ENCODE measurements at places on chromosomes 2 and 18.
A peak's percentile ranks its signal among the peaks of the same experiment; 100 is the strongest.

DNA sequence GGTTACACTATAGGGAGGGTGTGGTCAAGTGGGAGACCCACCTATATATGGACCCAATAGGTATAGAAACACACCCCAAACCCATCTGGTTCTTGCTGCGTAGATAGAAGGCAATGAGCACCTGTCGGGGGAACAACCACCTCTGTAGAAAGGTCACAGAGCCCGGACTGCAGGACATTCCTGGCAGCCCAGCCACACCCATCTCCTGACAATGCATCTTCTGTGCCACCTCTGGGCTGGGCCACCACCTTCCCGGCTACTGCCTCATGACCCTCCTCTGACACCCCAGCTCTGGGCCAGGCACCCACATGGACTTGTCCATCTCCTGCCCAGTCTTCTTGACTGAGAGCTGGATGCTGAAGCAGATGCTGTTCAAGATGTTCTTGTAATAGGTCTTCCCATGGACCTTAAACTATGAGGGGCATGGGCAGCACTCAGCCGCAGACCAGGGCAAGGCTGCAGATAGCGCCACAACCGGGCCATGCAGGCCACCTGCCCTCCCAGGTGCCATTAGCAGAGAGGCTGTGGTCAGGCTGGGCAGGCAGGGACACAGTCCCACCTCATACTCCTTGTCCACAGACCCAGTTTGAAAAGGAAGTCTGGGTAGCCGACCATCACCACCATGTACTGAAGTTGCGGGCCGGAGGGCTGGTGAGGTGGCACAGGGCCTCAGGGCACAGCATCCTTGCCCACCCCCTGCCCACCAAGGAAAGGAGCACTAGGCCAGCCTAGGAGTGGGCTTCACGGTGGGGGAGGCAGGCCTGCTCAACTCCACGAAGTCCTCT is 9.3 kb downstream of the ALPG start:
- no peak for DNase-seq

DNA sequence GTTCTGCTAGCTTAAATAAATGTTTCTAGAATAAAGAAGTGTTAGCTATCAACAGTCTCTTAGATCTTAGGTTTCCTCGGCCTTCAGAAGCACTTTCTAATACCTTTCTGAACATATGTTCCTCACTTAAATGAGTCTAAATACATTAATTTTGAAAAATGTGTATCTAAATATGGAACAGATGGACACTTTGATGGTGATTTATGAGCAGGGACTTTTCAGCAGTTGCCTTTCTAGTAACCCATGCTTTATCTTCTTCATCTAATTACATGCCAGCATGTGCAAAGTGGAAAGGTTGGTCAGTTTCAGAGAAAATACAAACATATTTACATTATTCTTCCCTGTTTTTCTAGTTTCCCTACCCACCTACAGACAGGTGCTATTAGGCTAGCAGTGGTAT is 797.0 kb upstream of the CHAC2 start:
- DNase-seq = no peak

- DNase-seq = peak; percentile 66
Observed at GRCh38 chr2:241271706-241272302, 43.7 kb downstream of the HDLBP start.

DNA sequence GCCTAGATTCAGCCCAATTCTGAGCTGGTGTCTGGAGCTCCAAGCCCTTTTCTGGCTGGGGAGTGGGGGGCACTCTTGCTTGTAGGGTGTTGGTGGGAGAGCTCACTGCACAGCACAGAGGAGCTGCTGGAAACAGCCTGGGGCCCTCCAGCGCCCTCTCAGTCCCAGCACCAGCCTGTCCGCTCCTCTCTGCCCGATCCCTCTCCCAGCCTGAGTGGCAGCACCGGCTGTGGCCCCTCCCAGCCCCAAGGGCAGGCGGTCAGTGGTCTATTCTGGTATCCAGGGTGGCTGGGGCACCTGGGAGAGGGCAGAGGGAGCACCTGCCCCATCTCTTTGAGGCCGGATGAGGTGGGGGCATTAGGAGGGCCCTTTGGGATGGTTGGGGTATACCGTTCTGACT is 13.2 kb upstream of the DES start:
- DNase-seq = no peak

DNA sequence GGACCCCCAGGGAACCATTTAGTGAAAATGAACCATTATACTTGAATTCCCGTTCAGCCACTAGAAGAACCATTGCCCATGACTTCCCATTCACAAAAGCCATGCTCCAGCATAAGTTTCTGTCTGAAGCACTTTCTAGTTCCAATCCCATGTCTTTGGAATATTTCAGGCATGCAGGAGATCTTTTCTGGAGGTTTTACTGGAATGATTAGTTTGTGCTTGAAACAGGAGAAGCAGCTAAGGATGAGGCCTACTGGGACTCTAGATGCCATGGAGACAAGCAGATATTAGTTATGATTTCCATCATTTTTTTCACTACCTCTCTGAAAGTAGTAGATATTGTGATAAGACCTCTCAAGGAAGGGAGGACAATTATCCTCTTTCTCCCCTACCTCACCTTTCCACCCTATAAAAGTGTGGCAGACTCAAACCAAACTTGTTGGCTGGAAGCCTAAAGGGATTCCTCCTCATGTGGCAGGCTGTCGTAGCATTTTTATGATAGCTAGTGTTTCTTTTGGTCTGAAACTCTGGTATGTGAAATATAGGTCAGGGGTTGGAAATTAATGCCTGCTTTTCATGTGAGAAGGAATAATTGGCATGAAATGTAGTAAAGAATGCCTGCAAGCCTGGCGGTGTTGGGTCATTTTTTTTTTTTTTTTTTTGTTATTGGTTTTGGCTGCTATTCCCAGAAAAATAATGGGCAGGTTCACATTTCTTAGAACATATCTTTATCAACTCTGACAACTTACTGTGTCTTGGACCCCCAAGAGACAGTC is 29.3 kb upstream of the MMADHC start:
- DNase-seq = no peak

- no peak for DNase-seq
Observed at GRCh38 chr2:136232456-136233172, 114.7 kb upstream of the CXCR4 start.

GRCh38 chr2:197108758-197109157 is 182.3 kb upstream of the PGAP1 start:
- DNase-seq = no peak

DNA sequence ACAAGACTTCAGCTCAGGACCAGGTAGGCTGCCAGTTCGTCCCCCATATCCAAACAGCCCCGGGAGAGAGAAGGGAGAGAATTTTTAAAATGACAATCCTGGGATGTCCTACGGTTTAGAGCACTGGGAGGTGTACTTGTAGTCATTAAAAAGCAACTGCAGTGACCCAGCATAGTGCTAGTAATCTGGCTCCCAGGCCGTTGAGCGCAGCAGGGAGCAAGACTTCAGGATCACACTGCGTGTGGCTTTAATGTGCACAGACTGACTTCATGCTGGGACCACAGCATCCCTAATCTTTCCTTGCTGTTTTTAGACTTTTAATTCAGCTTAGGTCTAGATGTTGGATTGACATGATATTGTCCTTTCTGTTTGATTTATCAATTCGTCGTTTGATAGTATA is 219.3 kb upstream of the FOSL2 start:
- DNase-seq = no peak

GRCh38 chr2:46241344-46241743 is 55.9 kb upstream of the EPAS1 start:
- DNase-seq = no peak

DNA sequence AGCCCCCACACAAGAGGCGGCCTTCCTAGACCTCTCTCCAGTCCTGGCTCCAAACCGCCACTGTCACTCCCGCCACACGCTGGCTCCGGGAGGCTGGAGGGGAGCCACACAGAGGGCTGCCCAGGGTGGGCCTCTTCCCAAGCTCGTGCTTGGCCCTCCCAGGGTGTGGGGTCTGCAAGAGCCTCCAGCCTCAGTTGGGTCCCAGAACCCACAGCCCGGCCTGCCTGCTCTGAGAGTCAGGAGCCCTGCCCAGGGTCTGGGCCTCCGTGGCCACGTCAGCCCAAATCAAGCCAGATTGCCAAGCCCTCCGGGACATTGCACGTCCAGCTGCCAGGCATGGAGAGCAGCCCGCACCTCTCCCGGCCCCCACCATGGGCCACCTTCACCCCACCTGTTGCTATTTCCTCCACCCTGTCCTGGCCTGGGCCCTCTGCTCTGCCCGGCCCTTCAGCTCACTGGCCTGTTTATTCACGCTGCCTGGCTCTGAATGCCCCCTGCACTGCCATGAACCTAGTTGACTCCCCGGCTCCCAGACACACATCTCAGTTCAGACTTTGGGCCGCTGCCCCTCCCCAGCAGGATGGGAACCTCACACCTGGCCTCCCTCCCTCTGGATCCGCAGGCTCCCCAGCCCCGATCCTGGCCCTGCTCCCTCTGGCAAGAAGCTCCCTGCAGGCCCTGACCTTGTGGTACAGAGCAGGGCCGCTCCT is 61.0 kb downstream of the BIN1 start:
- DNase-seq = no peak

GRCh38 chr2:127047054-127047453 is 59.9 kb downstream of the BIN1 start:
- peak; percentile 8 for DNase-seq

GRCh38 chr2:25341753-25342371 is at the start of gene DNMT3A:
TSS of gene DNMT3A (minus strand) at chr2:25341925. CDS start at chr2:25313984, 27,941 bp downstream.
- peak; percentile 70 for DNase-seq

- DNase-seq = no peak
Observed at GRCh38 chr2:220188031-220188430, 560.6 kb downstream of the SLC4A3 start.

- no peak for DNase-seq
Observed at GRCh38 chr2:235855011-235855410, 313.2 kb downstream of the GBX2 start.

DNA sequence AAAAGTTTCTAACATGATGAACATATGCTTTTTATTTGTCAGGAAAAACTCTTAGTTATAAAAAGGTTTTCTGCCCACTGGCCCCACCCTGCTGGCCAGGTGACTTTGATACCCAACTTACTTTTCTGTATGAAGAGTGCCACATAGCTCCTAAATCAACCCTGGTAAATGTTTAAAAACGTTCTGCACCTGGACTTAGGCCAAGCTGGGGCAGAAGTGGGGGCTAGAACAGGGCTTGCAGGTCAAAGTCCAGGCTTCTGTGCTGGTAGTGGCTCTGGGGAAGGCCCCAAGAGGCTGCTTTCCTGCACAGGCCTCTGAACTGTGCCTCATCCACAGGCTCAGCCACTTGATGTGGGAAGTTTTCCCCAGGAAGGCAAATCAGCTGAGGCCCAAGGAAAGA is 171.7 kb downstream of the ANKRD30B start:
- no peak for DNase-seq
